ENCODE measurements at places on chromosomes 1 and 21.

DNA sequence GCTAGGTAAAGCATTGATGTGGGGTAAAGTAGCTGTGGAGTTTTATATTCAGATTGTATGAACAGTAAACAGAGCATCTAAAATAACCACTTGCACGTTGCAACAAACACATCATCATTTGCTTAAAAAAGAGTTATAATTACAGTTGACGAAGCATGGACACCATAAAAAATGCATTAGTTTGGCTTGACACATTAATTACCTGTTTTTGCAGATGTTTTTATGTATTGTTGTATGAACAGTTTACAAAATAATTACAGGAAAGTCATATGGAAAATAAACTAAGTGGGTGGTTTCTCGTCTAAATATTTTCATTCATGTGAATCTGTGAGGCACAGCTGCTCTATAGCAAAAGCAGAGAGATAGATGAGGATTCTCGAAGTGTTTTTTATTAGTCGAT is 108.3 kb downstream of the RPS6KC1 start:
- DNase-seq = no peak

- no peak for DNase-seq
Measured at GRCh38 chr1:180259431-180260338, 29.6 kb downstream of the LHX4 start.

DNA sequence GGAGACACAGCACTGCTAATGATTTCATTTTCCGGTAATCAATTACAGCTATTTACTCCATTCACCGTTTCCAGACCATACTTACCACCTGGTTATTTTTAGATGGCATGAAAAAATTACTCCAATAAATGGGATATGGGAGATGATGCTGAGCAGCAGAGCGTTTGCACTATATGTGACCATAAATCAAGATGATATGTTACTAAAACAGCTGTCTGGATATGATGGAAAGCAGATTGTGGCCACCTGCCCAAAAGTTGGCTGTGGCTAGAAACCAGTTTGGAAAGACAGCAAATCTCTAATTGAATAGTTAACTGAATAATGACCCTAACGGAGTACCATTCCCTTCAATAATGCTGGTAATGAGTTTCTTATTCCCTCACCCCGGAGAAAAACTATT is 22.5 kb upstream of the KCTD3 start:
- no peak for DNase-seq

- no peak for DNase-seq
Measured at GRCh38 chr1:214224611-214225354, 56.2 kb upstream of the SMYD2 start.

DNA sequence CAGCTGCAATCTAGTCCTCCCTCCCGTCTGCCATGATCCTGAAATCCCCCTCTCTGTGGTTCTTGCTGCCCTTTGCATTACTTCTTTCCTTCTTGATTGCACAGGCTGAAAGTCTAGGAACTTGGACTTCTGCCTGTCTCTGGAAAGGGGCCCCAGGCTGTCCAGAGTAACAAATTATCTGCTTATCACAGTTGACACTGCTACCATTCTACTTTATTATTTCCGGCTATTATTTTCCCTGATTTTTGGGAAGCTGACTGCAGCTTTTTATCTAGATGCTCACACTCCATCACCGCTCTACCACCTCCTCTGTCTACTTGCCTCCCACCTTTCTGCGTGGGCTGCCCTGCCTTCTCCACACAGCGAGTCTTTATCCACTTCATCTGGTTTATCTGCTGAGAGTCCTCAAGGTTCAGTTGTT is 202.1 kb upstream of the PLXNA2 start:
- DNase-seq = no peak

DNA sequence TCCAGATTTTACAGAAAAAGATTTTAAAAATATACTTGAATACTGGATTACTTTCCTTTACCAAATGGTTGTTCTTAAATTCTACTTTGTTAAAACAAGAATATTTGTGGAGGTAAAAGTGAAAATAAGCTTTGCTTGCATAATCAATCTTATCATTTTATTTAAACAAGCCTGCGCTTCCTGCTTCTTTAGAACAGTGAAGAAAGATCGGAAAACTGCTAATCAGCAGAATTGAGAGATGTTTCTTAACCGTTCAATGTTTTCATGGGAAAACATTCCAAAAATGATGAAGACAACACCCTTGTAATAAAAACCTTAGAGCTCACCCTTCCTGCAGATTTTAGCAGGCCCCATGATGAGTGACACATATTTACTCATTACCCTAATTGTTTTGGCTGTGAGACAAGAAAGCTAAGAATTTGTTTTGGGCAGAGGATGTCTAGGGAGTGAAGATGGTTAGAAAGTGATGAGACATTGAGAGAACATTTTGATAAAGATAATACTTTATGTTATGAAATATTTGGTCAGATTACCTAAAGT is 72.6 kb downstream of the TPR start:
- DNase-seq = no peak

- DNase-seq = no peak
Measured at GRCh38 chr1:118944133-118944532, 44.0 kb downstream of the TBX15 start.
